Neural progenitor cell (in vitro differentiated cells): ENCODE measurements at places on chromosomes 5 and 9. TPM values are rescaled to one million over a fixed set of nuclear protein-coding genes. Genes with fewer than 3 reads are reported as not detected.

The CDH9 gene
- 2.4 and 2.8 TPM in 2 replicates for total RNA-seq

The LRRC70 gene
- total RNA-seq = 0.79 and 1.2 TPM in 2 replicates

The MED22 gene
- total RNA-seq = 31.7 and 66.5 TPM in 2 replicates

The MCTP1 gene
- 2.9 and 3.7 TPM in 2 replicates for total RNA-seq

The SLC6A18 gene
- not detected in 2 replicates for total RNA-seq

The NKD2 gene
- total RNA-seq = 1.3 and 3.2 TPM in 2 replicates

GRCh38 chr9:5326893-5327548 is 12.7 kb downstream of the RLN1 start:
- peak overlapping the region; percentile 27 for H3K4me3 ChIP-seq
- no peak overlapping the region for H3K27ac ChIP-seq
- no peaks in the 10 kb centered on the region for H3K36me3 ChIP-seq
- no peaks in the 10 kb centered on the region for H3K27me3 ChIP-seq
- peaks cover 15% of the 10 kb centered on the region for H3K4me1 ChIP-seq

GRCh38 chr5:173643964-173644363 is 27.5 kb upstream of the BOD1 start:
- H3K4me1 ChIP-seq = peaks cover 19% of the 10 kb centered on the region
- H3K27ac ChIP-seq = no peak overlapping the region
- H3K27me3 ChIP-seq = no peaks in the 10 kb centered on the region
- peak; percentile 81 for DNase-seq
- H3K4me3 ChIP-seq = no peak overlapping the region
- H3K36me3 ChIP-seq = no peaks in the 10 kb centered on the region

DNA sequence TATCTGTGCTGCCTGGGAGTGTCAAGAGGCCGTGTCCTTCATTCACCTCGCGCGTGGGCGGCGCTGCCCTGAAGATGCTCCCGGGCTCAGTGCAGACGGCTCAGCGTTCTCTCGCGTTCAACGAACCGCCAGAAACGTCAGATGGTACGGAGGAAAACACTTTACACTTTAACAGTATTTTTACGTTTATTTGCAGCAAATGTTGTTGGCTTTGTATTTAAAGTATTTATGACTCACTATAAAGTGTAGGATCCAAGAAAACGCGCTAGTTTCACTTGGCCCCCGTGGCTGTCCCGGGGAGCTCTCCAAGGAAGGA is 544 bp upstream of the ERCC6L2 start:
- peaks cover 10% of the 10 kb centered on the region for H3K4me1 ChIP-seq
- no peak overlapping the region for H3K4me3 ChIP-seq
- H3K36me3 ChIP-seq = no peaks in the 10 kb centered on the region

GRCh38 chr9:91234523-91234922 is 127.2 kb downstream of the AUH start:
- DNase-seq = peak; percentile 44
- H3K27me3 ChIP-seq = no peaks in the 10 kb centered on the region

- no peaks in the 10 kb centered on the region for H3K27me3 ChIP-seq
- no peak overlapping the region for H3K27ac ChIP-seq
- DNase-seq = no peak
- H3K4me3 ChIP-seq = no peak overlapping the region
Observed at GRCh38 chr5:178470760-178471025, 119.5 kb downstream of the COL23A1 start.

GRCh38 chr5:131264451-131265099 is 722 bp downstream of the CDC42SE2 start:
- no peaks in the 10 kb centered on the region for H3K27me3 ChIP-seq
- H3K4me1 ChIP-seq = peaks cover 8% of the 10 kb centered on the region
- H3K36me3 ChIP-seq = no peaks in the 10 kb centered on the region
- H3K27ac ChIP-seq = peak overlapping the region; percentile 96
- H3K4me3 ChIP-seq = peak overlapping the region; percentile 82

DNA sequence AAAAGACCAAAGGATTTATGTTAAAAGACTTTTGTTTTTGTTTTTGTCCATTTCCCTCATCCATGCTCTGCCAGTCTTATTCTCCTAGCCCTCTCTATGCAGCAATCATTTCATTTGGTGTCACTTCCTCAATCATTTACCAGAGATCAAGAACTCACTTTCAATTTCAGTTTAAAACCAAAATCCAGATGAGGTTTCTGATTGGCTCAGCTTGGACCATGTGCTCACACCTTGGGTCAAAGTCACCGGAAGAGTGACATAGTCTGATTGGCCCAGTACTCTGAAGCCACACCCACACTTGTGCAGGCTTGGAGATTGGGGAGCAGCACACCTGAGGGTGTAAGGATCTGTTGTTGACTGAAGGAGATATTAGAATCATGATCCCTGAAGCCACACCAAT is 79.6 kb downstream of the TLR4 start:
- no peak for DNase-seq
- no peaks in the 10 kb centered on the region for H3K36me3 ChIP-seq
- H3K4me1 ChIP-seq = peaks cover 27% of the 10 kb centered on the region
- no peak overlapping the region for H3K27ac ChIP-seq

DNA sequence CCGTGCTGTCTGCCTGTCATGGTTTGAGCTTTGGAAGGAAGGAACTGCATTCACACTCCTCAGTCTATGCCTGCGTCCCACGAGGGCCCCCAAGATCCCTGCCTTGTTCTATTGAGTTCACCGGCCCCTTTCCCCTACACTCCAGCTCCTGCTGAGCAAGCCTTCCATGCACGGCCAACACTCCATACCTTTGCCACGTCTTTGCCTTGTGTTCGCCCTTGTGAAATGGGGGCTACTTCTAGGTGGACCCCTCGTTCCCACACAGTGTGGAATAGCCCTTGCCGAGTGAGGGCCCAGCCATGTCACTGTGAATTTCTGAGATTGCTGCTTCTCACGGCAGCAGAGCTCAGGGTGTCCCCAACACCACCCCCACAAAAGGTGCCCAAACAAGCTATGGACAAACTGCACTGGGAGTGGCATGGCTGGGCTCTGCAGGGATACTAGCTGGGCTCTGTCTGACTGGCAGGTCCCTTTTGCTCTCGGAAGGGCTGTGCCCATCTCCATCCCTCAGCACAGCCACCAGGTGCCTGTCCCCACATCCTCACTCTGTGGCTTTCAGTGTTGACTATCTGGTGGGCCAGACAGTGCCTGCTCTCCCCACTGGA is 67.9 kb upstream of the ADAMTS2 start:
- H3K4me3 ChIP-seq = no peak overlapping the region
- H3K36me3 ChIP-seq = no peaks in the 10 kb centered on the region
- no peak overlapping the region for H3K27ac ChIP-seq
